ENCODE measurements at places on chromosomes 12 and 14. TPM values are rescaled to one million over a fixed set of nuclear protein-coding genes. Genes with fewer than 3 reads are reported as not detected.
A peak's percentile ranks its signal among the peaks of the same experiment; 100 is the strongest.

Gene SDR9C7
- total RNA-seq = not detected

Gene GDF3
- total RNA-seq = not detected

Gene SRRM4
- not detected for total RNA-seq

DNA sequence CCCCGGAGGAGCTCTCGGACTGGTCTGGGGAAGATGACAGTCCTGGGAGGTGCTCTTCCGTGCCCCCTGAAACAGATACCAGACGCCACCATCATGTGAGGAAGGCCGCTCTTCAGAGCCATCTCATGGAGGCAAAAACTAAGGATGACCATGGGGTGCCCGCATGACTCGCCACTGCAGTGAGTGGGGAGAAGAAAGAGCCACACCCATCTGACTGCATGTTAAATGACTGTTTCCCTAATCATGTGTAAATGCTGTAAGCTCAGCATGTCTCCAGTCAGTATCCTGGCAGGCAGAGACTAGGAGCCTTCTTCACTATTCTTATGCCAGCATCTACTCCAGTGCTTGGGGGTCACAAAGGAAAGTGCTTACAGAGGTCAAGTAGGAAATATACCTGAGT, 4.0 kb downstream of the STON2 start:
- DNase-seq = no peak
- no peaks in the 10 kb centered on the region for H3K36me3 ChIP-seq
- no peaks in the 10 kb centered on the region for H3K27me3 ChIP-seq

- no peak overlapping the region for H3K4me3 ChIP-seq
- no peaks in the 10 kb centered on the region for H3K4me1 ChIP-seq
- no peaks in the 10 kb centered on the region for H3K27me3 ChIP-seq
- no peak for DNase-seq
Measured at GRCh38 chr12:126601184-126602170, 1536.2 kb downstream of the AACS start.

Gene AGAP2
- 31.7 TPM for total RNA-seq

DNA sequence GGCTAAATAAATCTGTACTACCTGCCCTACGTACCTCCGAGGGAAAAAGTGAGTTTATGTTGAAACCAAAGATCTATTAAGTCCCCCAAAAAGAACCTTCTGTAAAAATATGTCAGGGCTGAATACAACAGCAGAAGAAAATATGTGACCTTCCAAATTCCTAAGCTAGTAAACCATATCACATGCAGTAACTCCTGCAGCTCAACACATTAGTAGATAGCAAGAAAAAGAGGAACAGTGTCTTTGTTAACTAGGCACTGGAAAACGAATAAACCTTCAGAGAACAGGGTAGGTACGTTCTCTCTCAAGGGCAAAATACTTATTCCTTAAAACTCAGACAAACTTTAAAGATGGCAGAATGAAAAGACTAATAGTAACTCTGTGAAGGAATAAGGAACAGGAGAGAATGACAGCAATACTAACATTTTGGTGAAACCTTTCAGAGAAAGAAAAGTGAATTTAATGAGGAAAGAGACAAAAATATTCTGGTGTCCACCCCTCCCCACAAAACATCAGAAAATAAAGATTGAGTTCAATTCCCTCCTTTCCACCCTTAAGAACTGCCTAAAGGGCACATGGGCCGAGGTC, 18.0 kb downstream of the CBX5 start:
- peak overlapping the region; percentile 41 for H3K27ac ChIP-seq
- H3K4me3 ChIP-seq = no peak overlapping the region
- no peak for DNase-seq

DNA sequence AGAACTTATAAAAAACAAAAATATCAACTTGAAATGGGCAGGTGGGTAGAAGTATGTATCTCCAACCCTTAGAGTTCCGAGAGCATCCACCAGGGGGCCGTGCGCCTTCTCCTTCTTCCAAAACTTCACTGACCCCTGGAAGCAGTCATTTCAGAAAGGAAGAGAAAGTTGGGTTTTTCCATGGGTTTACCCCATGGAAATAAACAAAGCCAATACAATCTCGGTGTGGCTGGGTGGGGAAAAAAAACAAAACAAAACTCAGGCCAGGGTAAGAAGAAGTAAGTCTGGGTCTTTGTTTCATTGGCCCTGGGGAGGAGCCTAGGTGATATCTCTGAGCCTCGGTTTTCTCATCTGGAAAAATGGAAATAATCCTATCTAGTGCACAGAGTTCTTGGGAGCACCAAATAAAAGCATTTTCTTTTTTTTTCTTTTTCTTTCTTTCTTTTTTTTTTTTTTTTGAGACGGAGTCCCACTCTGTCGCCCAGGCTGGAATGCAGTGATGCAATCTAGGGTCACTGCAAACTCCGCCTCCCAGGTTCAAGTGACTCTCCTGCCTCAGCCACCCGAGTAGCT, 33.6 kb upstream of the HNF1A start:
- no peaks in the 10 kb centered on the region for H3K36me3 ChIP-seq
- H3K4me3 ChIP-seq = no peak overlapping the region
- no peaks in the 10 kb centered on the region for H3K4me1 ChIP-seq
- peak; percentile 55 for DNase-seq

- H3K4me1 ChIP-seq = no peaks in the 10 kb centered on the region
- no peak overlapping the region for H3K27ac ChIP-seq
- H3K36me3 ChIP-seq = peaks cover 19% of the 10 kb centered on the region
- H3K27me3 ChIP-seq = no peaks in the 10 kb centered on the region
- DNase-seq = no peak
- H3K4me3 ChIP-seq = no peak overlapping the region
Measured at GRCh38 chr14:102892651-102893050, 29.8 kb upstream of the AMN start.

Gene TMPRSS12
- not detected for total RNA-seq

GRCh38 chr14:94675036-94675435, 62.8 kb downstream of the SERPINA3 start:
- H3K4me1 ChIP-seq = no peaks in the 10 kb centered on the region
- H3K27me3 ChIP-seq = no peaks in the 10 kb centered on the region
- no peak for DNase-seq
- H3K36me3 ChIP-seq = no peaks in the 10 kb centered on the region
- H3K4me3 ChIP-seq = no peak overlapping the region
- H3K27ac ChIP-seq = no peak overlapping the region

DNA sequence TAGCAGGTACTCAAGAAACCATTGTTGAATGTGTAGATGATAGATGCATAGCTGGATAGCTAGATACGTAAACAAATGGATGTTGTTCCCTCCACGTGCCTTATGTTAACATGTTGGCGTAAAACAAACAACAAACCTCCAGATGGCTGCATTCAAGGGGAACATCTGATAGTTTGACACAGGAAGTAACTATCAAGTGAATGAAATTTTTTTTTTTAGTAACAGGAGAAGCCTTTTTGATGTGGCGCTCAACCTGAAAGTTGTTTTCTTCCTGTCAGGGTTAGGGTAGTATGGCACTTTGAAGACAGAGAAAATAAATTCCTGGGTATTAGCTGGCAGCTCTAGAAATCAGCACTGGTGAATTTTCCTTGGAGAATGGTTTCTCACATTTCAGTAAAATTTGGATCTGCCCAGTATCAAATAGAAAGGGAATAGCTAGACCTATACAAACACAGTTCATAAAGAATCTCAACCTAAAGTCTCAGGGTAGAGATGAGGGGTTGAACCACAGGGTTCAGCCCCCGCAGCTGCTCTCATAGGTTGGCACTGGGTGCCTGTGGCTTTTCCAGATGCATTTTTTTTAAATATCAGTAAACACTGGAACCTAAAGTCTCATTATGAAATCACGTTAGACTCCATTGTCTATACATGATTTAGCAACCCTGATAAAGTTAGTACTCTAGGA, 18.8 kb upstream of the RAP1B start:
- H3K27ac ChIP-seq = no peak overlapping the region
- no peaks in the 10 kb centered on the region for H3K27me3 ChIP-seq
- H3K36me3 ChIP-seq = no peaks in the 10 kb centered on the region
- peak overlapping the region; percentile 27 for H3K4me3 ChIP-seq
- H3K4me1 ChIP-seq = peaks cover 65% of the 10 kb centered on the region

GRCh38 chr12:54437697-54438096, 18.6 kb upstream of the ITGA5 start:
- H3K4me1 ChIP-seq = peaks cover 12% of the 10 kb centered on the region
- H3K36me3 ChIP-seq = no peaks in the 10 kb centered on the region
- DNase-seq = no peak
- no peak overlapping the region for H3K4me3 ChIP-seq

- peaks cover 6% of the 10 kb centered on the region for H3K4me1 ChIP-seq
- H3K27me3 ChIP-seq = no peaks in the 10 kb centered on the region
- H3K36me3 ChIP-seq = no peaks in the 10 kb centered on the region
- no peak overlapping the region for H3K27ac ChIP-seq
Measured at GRCh38 chr12:105245291-105245690, 9.3 kb upstream of the APPL2 start.

- no peak overlapping the region for H3K4me3 ChIP-seq
- H3K36me3 ChIP-seq = no peaks in the 10 kb centered on the region
- no peaks in the 10 kb centered on the region for H3K4me1 ChIP-seq
Measured at GRCh38 chr14:48970943-48971342, 615.2 kb downstream of the RPS29 start.

DNA sequence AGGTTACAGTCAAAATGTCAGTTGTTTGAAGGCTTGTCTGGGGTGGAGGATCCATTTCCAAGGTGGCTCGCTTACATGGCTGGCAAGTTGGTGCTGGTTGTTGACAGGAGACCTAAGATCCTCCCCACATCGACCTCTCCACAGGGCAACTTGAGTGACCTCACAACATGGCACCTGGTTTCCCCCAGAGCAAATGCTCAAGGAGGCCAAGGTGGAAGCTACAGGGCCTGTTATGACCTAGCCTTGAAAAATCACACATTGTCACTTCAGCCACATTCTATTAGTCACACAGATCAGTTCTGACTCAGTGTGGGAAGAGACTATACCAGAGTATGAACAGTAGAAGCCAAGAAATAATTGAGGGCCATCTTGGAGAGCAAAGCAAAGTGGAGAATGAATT, 11.3 kb upstream of the GNG2 start:
- no peaks in the 10 kb centered on the region for H3K36me3 ChIP-seq
- no peak overlapping the region for H3K27ac ChIP-seq
- H3K4me1 ChIP-seq = peaks cover 53% of the 10 kb centered on the region

- H3K36me3 ChIP-seq = no peaks in the 10 kb centered on the region
- H3K27me3 ChIP-seq = no peaks in the 10 kb centered on the region
- H3K4me3 ChIP-seq = no peak overlapping the region
- DNase-seq = no peak
Measured at GRCh38 chr12:11780521-11781101, 131.1 kb downstream of the ETV6 start.

DNA sequence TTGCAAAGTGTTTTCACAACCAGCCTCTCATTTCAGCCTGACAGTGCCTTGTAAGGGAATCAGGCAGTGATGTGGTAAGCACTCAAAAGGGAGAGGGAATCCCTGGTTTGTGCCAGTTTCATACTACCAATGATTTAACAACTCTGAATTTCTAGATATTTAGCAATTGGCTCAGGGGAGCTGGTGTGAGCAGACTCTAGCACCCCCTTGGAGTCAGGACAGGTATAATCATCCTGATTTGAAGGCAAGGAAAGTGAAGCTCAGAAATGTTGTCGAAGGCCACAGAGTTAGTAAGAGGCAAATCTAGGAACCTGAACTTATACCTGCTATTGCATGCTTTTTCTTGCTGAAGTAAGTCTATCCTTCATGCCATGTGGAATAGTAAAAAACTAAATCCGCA, 63.1 kb upstream of the DACT1 start:
- no peak overlapping the region for H3K4me3 ChIP-seq
- DNase-seq = no peak
- H3K36me3 ChIP-seq = no peaks in the 10 kb centered on the region
- H3K27ac ChIP-seq = no peak overlapping the region
- H3K27me3 ChIP-seq = no peaks in the 10 kb centered on the region

- no peak overlapping the region for H3K27ac ChIP-seq
- DNase-seq = no peak
Measured at GRCh38 chr12:32450768-32451167, 51.4 kb downstream of the FGD4 start.

Gene GALNT8
- 0.20 TPM for total RNA-seq

DNA sequence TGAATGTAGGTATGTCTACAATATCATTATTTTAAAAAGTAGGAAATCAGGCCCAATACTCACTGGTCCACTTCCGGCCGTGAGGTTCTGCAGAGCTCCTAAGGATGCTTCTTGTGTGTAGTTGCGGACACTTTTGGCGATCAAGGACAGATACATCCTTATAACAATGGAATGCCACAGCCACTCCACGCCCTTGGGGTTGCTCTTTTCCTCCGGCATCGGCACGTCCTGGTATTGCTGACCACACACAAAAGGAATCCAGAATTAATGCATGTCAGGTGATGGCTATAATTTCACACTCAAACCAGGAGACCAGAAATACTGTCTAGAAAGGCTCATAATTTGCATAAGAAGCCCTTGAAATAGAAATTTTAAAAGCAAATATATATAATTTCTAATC, 65.6 kb upstream of the YARS2 start:
- H3K27ac ChIP-seq = no peak overlapping the region
- H3K36me3 ChIP-seq = no peaks in the 10 kb centered on the region
- no peaks in the 10 kb centered on the region for H3K27me3 ChIP-seq
- no peak overlapping the region for H3K4me3 ChIP-seq
- no peak for DNase-seq

- no peaks in the 10 kb centered on the region for H3K27me3 ChIP-seq
- no peaks in the 10 kb centered on the region for H3K36me3 ChIP-seq
- H3K27ac ChIP-seq = no peak overlapping the region
- no peak overlapping the region for H3K4me3 ChIP-seq
Measured at GRCh38 chr14:95943699-95944098, 67.1 kb downstream of the TUNAR start.

DNA sequence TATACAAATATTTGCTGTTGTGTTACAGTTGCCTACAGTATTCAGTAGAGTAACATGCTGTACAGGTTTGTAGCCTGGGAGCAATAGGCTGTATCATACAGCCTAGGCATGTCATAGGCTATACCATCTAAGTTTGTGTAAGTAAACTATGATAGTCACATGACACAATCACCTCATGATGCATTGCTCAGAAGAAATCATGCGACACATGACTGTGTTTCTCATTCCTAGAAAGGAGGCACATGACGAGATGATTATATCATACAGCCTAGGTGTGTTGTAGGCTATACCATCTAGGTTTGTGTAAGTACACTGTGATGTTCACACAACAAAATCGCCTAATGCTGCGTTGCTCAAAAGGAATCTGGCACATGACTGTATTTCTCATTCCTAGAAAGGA, 31.9 kb downstream of the NOPCHAP1 start:
- no peaks in the 10 kb centered on the region for H3K4me1 ChIP-seq
- H3K27me3 ChIP-seq = no peaks in the 10 kb centered on the region
- H3K27ac ChIP-seq = no peak overlapping the region
- H3K36me3 ChIP-seq = no peaks in the 10 kb centered on the region

Gene GARIN6
- total RNA-seq = not detected

Gene PIWIL1
- total RNA-seq = not detected

- H3K4me1 ChIP-seq = peaks cover 17% of the 10 kb centered on the region
- H3K27ac ChIP-seq = no peak overlapping the region
- H3K4me3 ChIP-seq = no peak overlapping the region
- no peaks in the 10 kb centered on the region for H3K27me3 ChIP-seq
Measured at GRCh38 chr14:64550621-64551333, 1.0 kb downstream of the PPP1R36 start.

Gene EML5
- 3.6 TPM for total RNA-seq
